ENCODE measurements at places on chromosomes 6 and 20.

DNA sequence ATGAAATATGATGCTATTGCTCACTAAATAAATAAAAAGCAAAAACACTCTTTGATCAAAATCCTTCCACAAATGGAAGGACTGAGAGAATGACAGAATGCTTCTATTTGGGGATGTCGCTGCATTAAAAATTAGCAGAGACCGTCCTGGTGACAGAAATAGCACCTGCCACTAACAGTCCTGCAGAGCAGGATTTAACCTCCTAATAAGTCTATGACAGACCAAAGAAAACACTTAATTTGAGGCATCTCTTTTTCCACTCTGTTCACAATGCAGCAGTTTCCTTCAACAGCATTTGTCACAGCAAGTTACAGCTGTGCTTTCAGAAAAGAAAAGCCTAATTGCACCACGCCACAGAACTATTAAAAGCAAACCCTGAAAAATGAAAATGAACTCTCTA, 140.6 kb upstream of the BEND6 start:
- no peak for DNase-seq

DNA sequence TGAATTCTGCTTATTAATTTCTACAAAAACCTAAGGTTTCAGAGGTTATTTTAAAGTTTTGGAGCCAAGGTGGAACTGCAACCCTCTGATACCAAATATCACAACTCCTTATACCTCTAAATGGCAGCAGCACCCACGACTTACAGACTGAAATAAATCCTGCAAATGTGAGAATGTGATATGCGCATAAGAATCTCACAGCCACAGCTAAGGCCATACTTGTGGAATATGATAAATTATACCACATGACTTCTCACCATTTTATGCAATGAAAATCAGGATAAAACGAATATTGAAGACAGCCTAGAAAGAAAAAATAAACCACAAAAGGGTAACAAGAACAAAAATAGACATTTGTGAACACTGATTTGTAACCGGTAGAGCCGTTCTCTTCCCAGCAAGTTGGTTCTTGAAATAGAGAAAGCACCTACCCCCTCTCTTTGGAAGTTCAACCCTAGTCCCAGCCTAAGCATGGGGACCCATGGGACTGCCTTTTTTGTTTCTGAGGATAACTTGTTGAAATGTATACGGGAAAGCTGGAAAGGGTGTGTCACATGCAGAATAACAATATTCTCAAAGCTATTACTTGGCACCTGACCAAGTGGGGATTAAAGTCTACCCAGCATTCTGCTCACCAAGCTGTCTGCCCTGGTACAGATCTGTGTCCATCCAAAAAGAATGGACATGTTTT, 47.1 kb upstream of the MCM9 start:
- DNase-seq = no peak

DNA sequence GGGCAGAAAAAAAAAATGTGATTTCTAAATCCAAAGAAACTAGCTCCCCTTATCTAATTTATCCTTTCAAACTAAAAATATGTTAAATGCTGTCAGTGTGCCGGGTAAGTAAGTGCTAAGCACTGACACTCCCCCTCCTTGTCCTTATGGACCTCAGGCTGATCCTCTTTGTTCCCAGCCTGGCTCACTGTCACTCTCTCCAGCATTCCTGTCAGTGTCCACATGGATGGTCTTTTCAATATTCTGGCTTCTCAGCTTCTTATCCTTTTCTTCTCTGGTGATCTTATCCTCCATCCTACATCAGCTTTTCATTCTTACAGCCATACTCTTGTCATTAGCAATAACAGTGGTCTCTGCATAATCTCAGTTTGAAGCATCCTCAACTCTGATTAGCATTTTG, 55.0 kb downstream of the BCKDHB start:
- DNase-seq = no peak

DNA sequence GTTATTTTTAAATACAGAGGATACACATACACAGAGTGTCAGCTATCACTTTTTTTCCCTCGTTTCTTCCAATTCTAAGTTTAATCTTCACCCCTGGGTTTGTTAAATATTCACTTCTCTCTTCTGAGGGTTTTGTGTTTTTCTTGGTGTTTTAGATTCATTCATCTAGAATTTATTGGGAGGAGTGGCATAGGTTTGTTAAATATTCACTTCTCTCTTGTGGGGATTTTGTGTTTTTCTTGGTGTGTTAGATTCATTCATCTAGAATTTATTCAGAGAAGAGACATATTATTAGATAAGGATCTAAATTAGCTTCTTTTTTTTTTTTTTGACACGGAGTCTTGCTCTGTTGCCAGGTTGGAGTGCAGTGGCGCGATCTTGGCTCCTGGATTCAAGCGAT, 3.9 kb downstream of the GTF2H5 start:
- DNase-seq = no peak

GRCh38 chr6:56148488-56149186, 98.7 kb downstream of the COL21A1 start:
- no peak for DNase-seq

DNA sequence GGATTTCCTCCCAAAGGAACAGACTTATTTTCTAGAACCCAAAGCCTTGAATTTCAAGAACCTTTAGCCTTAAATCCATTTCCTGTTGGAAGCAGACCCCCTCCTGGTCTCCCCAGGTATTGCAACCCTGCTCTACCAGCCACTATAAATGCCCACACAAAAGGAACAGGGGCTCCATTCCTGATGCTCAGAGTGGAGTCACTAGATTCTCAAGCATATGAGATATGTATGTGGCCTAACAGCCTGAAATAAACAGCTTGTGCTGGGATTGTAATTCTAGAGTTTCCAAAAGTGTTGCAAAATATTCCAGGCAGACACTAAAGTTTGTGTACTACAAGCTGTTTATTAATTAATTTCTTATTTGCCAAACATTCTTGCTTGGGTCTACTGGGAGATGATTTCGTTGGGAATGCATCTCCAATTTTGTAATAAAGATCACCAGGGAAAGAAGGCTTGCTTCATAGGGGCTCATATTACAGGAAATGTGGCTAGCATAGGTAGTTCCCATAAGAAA, 44.8 kb downstream of the RIPOR3 start:
- no peak for DNase-seq

DNA sequence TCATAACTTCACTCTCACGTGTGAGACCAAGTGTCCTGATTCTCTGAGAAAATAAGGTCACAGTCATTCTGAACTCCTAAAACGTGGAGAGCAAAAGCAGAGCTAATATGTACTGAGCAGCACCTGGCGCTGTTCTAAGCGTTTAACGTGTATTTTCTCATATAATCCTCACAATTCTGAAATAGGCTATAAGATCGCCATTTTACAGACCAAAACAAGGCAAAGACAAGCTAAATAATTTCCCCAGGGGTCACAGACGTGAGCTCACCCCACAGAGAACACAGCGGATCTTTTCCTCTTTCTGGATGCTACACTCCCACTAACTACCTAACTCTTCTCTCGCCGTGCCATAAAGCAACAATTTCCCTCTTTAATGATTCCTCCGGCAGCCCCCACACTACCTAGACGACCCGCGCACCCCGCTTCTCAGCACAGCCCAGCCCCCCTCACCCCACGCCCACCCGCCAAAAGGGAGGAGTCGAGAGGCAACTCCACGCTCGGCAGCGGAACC, 636 bp downstream of the SUPT3H start:
- peak; percentile 28 for DNase-seq

DNA sequence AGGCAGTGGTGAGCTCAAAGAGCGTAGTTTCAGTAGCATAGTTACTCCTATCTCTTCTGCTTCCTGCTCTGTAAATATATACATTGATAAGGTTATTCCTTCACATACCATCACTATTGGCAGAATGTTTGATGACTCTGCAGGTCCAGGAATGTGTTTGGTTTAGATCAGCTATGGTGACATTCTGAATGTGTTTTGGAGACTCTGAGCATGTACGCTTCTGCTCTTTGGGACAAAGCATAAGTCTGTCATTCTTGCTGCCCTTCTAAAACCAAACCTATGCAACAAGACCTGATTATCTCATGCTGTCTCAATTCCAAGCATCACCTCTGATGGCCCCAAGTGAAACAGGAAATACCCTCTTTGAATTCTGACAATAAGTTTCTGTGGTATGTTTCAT, 1074.3 kb downstream of the KIF16B start:
- no peak for DNase-seq

GRCh38 chr6:105748737-105749161, 337.4 kb upstream of the PRDM1 start:
- no peak for DNase-seq

DNA sequence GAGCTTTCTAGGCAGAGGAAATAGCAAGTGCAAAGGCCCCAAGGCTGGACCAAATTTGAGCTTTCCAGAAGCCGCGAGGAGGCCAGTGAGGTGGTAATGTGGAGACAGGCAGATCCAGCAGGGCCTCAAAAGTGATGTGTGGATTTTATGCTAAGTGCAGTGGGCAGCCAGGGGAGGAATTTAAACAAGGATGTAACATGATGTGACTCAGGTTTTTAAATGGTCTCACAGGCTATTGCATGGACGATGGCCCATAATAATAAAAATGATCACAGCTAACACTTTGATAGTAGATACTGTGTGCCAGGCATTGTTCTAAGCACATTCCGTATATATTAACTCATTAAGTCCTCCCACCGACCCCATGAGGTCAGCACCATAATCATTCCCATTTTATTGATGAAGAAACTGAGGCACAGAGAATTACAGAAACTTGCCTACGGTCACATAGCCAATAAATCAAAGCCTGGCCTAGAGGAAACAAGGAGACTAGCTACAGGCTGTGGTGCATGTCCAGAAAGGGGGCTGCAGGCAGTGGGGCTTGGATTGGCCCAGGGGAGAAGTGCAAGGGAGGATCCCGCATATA, 18.0 kb upstream of the PREX1 start:
- DNase-seq = no peak

GRCh38 chr20:51665543-51666118, 102.6 kb downstream of the ATP9A start:
- DNase-seq = no peak

DNA sequence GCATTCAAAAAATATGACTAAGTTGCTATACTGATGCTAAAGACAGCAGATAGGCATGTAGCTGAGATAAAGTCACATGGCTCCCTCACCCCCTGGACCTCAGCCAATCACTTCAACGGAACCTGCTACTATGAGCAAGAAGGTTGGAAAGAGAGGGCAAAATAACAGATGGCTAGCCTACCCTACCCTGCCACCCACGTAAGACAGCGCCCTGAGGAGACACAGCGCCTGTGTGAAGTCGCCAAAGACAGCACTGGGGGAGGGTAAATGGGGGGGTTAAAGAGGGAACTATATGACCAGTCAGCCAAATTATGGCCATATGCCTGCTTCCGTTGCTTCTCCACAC, 163.2 kb downstream of the RALGAPA2 start:
- DNase-seq = no peak

DNA sequence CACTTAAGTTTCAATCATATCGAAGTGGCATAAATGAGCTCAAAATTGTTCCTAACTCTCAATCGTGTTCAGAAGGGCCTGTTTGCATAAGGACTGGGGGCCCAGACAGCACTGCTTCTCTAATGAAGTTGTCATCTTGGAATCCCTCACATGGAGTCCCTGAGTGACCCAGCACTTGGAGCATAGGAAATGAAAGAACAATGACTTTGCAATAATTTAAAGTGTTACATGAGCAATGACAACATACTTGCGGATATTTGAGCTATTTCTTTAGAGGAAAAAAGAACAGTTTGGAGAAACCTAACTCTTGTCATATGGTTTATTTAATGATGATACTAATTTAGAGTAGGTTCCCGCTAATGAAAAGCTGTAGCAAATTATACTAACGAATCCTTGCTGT, 239.9 kb downstream of the TSHZ2 start:
- DNase-seq = no peak

All from NCI-H1417 treated with DMSO at 0.1 percent for 48 hours (cell line).